ENCODE measurements at places on chromosomes 12 and 14.

GRCh38 chr12:11687528-11687927 is 38.1 kb downstream of the ETV6 start:
- no peak for DNase-seq

DNA sequence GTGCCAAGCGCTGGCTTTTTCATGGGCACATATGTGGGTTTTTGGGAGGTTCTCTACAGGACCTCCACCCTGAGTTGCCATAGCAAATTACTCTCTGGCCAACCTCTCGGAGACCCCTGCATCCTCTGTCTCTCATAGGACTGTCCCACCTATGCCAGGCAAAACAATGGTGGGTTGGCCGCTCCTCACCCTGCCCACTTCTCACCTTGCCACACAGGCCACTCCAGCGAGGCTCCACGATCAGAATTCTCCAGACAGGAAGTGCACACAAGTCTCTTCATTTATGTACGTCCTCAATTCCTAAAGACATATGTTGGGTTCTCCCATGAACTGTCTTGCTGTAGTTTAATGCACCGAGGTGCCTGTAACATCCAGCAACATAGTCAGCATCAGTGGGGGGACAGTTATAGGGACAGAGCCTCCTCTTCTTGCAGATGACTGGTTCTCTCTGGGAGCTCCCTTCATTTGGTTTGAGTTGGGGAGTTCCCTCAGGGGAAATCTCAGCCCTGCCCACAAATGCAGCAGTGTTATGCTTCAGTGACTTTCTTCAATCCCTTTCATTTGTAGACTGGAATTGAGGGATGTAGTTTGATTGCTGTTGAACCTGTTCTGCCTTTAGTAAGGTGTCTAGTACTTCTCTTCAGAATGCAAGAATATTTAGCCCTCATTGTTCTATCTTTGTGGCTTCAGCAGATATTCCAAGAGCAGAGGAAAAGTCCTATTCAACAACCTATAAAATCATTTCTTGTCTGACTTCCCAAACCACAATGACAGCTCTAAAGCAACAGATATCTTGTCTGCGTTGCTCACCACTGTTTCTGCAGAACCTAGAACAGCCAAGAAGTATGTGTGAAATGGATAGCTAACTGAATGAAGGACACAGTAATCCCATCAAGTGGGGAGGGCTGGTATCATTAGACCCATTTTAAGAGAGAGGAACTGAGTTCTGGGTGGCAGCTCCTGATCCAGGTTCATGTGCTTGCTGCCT is 2.8 kb upstream of the LTBP2 start:
- no peak for DNase-seq

DNA sequence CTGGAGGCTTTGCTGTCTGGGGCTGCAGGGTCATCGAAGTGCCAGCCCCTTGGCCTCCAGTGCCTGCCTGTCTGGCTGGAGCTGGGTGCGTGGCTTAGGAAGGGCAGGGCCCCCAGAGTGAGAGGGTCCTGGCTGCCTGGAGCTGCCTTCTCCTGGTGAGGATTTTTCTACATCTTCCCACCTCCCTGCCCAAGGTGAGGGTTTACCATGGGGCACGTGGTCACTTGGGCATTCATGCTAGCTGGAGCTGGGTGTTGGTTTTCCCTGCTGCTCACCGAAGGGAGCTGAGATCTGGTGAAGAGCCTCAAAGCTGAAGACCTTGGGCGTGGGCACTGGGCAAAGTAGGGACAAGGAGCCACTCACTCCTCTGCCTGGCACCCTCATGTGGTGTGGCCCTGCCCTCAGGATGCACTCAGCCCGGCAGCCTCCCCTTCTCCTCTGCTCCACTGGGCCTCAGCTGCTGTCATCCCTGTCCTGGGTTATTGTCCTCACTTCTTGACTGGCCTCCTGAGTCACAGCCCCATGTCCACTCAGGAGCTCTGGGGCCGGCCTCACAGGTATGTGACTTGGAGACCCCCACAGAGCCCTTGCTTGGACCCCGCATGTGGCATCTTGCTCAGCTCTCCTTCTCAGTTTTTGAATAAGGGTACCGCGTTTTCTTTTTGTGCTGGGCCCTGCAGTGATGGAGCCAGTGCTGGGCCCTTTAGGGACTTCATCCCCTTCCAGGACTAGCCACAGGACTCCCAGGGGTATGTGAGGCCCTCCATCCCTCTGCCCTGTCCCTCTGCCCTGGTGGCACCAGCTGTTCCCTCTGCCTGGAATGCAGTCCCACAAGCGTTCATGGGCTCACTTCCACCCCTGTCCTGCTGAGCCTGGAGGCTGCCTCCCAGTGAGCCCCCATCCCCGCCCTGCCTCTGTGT is 1.6 kb downstream of the CEP170B start:
- DNase-seq: no peak

DNA sequence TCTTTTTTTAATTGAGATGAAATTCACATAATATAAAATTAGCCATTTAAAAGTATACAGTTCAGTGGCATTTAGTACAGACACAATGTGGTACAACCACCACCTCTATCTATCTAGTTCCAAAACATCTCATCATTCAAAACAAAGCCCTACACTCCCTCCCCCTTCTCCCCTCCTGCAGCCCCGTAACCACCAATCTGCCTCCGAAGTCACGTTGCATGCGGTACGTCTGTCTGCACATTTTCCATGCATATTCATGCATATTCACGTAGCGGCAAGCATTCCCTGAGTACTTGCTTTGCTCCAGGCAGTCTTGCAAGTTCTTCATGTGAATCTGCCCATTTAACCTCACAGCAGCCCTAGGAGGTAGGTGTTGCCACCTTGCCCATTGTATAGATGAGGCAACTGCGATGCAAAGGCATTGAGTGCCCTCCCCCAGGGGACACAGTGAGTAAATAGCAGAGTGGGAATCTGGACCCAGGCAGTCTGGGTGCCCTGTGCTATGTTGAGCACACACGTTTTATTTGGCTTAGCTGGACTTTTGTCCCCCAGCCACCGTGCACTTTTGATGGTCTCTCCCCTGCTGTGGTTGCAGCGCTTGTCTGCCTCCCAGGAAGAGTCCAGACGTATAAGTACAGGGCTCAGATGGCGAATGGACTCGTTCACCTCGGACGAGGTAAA is 43.4 kb downstream of the RIN3 start:
- no peak for DNase-seq

DNA sequence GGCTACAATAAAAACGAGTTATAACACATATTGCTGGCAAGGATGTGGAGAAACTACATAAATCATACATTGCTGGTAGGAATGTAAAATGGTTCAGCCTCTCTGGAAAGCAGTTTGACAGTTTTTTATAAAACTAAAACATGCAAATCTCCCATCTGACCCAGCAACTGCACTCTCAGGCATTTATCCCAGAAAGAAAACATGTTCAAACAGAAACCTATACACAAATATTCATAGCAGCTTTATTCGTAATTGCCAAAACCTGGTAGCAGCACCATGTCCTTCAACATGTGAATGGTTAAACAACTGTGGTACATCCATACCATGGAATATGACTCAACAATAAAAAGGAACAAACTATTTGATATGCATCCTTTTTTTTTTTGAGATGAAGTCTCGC is 10.1 kb upstream of the TMCC3 start:
- no peak for DNase-seq

DNA sequence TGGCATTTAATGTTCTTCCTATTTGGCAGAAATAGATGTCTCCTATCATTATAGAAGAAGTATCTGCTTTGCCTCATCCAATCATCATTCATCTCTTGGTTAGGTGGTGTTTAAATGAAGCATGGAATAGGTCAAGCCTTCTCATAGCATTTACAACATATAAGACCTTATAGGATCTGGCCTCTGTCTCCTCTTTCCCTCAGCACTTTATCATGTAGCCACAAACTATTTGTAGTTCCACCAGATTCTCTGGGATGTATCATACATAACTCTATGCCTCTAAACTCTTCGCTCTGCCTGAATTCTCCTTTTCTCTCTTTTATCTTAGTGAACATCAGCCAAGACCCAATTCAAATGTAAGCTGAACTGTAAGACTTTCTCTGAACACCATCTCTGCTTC is 20.7 kb downstream of the NAA25 start:
- DNase-seq: no peak

GRCh38 chr14:84792722-84793410 is 737.1 kb upstream of the FLRT2 start:
- DNase-seq: no peak

GRCh38 chr12:128077211-128077916 is 189.6 kb upstream of the TMEM132C start:
- DNase-seq: no peak

- DNase-seq: no peak
Measured at GRCh38 chr14:41280745-41281144, 325.9 kb upstream of the LRFN5 start.

DNA sequence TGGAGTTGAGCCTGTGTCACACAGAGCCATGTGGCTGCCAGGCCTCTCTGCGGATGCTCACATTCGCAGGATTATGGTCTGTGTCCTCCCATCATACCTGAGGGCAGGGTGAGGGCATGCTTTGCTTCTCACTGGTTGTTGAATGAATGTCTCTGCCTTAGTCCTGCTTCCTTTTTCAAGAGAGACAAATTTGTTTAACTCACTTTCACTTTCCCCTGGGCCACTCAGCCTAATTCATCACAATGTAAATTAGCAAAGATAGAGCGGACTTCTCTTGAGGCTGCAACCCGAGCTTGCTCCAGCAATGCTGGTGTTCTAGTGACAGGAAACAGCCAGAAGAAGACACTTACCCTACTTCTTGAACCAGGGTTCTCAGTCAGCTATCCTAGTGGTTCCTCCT is 35.5 kb upstream of the PAX9 start:
- DNase-seq: no peak

DNA sequence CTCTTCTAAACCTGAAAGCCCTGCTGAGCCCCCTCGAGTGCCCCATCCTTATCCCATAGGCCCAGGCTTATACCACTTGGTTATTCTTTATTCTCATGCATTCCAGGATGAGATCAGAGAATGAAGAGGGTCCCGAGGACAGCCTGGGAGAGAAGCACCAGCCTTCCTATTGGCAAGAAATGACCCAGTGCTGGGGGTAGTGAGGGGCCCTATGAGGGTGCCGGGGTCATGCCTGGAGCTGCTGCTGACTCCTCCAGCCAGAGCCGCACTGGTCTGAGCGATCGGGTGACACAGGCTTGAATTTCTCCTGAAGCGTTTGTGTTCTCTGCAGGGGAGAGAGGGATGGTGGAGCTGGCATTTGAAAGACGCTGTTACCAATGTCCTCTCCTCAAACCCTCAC is 18.1 kb downstream of the MORN3 start:
- no peak for DNase-seq

- DNase-seq: no peak
Measured at GRCh38 chr14:93954900-93955849, 21.2 kb downstream of the ASB2 start.

DNA sequence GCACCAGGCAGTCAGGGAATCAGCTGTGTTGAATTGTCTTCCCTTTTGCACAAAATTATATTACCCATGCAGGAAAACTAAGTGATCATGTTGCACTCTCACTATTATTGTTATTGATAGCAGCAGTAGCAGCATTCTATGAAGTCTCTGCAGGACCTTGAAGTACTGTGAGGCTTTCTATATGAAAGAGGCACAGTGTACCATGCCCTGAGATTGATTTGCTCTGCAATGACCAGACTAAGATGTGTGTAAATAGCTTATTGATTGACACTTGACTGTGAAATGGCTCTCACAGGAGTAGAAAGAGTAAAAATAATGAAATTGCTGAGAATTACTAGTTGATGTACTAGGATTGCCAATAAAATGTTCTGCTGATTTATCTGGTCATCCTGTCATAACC is 99.9 kb downstream of the KICS2 start:
- no peak for DNase-seq

- no peak for DNase-seq
Measured at GRCh38 chr14:75279153-75279762, 630 bp downstream of the FOS start.

- DNase-seq: no peak
Measured at GRCh38 chr14:102486513-102487203, 22.9 kb downstream of the ANKRD9 start.

DNA sequence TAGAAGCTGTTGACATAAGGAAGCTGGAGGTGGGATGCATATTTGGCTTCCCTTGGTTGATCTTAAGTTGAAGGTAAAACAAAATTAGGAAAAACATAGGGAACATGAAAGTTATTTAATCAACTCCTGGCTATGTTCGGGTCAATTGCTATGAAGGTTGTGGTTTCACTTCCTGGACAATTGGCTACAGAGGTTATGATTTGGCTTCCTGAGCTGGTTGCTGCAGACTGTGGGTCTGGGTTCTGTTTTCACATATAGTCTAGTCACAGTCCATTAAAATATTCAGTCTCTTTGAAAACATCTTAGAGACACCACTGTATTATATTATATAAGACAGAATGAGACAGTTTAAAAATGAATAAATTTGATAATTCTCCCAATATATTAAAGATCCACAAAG is 895.2 kb upstream of the USP15 start:
- DNase-seq: no peak

- DNase-seq: no peak
Measured at GRCh38 chr14:32702088-32702487, 236.6 kb upstream of the NPAS3 start.

DNA sequence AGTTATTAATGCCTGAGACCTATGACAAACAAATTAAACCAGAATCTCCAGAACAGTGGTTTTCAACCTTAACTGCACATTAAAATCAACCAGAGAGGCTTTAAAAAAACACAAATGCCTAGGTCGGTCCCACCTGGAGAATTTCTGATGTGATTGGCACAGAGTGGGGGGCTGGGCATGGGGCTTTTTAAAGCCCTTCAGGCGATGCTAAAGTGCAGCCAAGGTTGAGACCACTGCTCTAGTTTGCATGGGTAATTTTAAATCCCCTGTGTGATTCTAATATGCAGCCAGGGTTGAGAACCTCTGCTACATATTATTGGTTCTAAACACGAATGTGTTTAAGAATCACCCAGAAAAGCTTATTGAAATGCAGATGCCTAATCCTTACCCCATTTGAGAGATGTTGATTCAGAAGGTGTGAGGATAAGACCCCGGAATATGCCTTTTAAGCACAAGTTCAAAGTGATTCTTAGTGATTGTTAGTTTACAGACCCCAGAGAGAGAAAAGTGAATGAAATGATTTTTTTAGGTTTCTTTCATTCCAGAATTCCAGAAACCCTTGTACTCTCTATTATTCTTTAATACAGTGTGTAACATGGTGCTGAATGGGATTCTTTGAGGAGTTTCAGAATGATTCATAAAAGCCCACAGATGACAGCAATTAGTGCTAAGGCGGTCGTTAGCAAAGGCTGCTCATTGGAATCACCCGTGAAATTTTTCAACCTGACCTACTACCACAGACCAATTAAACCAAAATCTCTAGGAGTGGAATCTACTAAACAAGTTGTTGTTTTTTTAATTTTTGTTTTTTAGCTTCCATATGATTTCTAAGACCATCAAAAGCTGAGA is 44.9 kb downstream of the LIN7A start:
- DNase-seq: no peak

DNA sequence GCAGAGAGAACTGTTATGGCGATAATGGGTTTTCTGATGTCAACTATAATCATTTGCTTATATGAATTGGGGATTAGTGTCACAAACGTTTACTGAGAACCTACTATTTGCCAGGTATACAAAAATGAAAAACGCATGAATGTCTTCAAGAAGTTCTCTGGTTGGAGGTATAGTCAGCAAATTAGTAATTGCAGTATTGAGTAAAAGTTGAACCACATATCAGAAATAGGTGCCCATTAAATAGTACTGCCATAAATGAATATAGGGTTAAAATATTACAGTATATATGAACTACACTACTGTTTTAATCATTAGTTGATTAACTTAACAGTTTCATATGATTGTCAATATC is 60.0 kb downstream of the PTPRB start:
- no peak for DNase-seq

All from activated CD4-positive, alpha-beta T cell treated with anti-CD3 and anti-CD28 coated beads, Interleukin-2, amount 50 U/mL, for 24 hours (primary cell).